Endothelial cell of umbilical vein (primary cell): ENCODE measurements at places on chromosomes 3 and 15. TPM values are rescaled to one million over a fixed set of nuclear protein-coding genes. Genes with fewer than 3 reads are reported as not detected.

GRCh38 chr3:161042023-161042501 lies 63.1 kb downstream of the B3GALNT1 start:
- DNase-seq, result peak; percentile 43
- H3K36me3 ChIP-seq, result no peaks in the 10 kb centered on the region
- H3K27me3 ChIP-seq, result no peaks in the 10 kb centered on the region
- peaks cover 3% of the 10 kb centered on the region for H3K4me1 ChIP-seq
- no peak overlapping the region for H3K4me3 ChIP-seq

Gene MYLK
- total RNA-seq, result 17.2 and 22.2 TPM in 2 replicates

- H3K4me1 ChIP-seq, result no peaks in the 10 kb centered on the region
- no peak overlapping the region for H3K27ac ChIP-seq
- no peak overlapping the region for H3K4me3 ChIP-seq
- no peaks in the 10 kb centered on the region for H3K36me3 ChIP-seq
- no peak for DNase-seq
Observed at GRCh38 chr3:30141178-30141581, 465.2 kb upstream of the TGFBR2 start.

DNA sequence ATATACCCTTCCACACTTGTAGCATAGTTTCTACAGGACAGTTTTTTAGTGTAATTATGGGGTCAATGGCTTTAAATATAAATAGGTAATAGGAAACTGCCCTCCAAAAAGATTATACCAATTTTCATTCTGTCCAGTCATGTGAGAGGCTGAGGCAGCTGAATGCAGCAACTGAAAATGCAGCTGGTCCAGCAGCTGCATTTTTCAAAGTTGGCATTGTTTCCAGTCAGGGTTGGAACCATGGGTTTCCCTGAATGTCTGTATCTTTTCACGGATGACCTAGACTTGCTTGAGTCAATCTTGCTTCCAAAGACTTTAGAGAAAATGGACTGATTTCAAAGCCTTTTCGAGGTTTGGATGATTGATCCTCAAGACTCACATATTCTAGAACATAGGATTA lies 9.9 kb upstream of the KNL1 start:
- DNase-seq, result no peak
- no peak overlapping the region for H3K4me3 ChIP-seq
- no peaks in the 10 kb centered on the region for H3K4me1 ChIP-seq
- no peak overlapping the region for H3K27ac ChIP-seq
- no peaks in the 10 kb centered on the region for H3K27me3 ChIP-seq

DNA sequence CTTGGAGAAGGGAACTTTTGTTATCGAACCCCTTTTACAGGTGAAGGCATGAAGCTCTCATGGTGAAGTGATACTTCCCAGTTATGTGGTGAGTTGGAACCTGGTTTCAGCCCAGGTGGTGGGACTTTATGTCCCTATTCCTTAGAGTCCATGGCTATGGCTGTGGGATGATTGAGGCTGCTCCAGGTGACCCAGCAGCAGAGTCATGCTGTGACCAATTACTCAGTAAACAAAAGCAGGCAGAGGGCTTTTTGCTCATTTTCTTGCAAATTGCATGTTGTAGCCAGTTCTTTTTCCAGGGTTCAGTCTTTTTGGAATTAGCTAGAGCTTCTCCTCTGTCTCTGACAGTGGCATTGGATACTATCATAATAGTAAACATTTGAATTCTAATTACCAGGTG lies 70.7 kb downstream of the CACNA2D3 start:
- H3K27me3 ChIP-seq, result no peaks in the 10 kb centered on the region
- no peaks in the 10 kb centered on the region for H3K36me3 ChIP-seq
- H3K4me1 ChIP-seq, result no peaks in the 10 kb centered on the region
- no peak overlapping the region for H3K27ac ChIP-seq

Gene MST1R
- 0.93 and 1.5 TPM in 2 replicates for total RNA-seq

DNA sequence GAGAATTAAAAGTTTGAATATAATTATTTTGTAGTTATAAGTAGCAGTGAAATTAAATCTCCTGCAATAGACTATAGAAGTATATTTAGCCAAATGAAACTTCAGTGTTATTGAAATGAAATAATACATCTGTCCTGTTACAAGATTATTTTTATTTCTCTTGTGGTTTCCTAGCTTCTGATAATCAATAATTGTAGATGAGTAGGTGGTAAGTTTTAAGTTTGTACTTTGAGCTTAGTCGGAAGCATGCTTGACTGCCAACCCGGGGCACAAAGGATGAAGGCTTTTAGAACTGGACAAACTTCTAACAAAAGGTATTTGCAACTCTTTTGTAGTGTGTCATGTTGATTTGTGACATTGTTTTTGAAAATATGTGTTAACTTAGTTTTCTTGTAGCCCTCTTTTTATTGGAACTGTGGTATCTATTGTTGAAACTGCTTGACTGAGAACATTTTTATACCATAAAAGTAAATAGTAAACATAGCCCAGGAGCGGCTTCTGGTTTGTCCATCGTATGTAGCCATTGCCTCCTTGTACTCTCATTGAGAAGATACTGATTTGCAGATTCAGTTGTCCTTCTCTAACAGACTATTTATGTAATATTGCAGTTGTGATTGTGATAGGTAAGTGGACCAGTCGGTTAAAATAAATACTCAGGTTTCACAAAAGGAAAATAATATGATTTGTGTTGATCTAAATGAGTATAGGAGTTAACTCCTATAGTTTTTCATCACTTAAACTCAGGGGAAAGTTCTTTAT lies 2.9 kb downstream of the CTNNB1 start:
- peaks cover 2% of the 10 kb centered on the region for H3K27me3 ChIP-seq
- peak overlapping the region; percentile 50 for H3K27ac ChIP-seq
- H3K36me3 ChIP-seq, result no peaks in the 10 kb centered on the region
- DNase-seq, result peak; percentile 47

DNA sequence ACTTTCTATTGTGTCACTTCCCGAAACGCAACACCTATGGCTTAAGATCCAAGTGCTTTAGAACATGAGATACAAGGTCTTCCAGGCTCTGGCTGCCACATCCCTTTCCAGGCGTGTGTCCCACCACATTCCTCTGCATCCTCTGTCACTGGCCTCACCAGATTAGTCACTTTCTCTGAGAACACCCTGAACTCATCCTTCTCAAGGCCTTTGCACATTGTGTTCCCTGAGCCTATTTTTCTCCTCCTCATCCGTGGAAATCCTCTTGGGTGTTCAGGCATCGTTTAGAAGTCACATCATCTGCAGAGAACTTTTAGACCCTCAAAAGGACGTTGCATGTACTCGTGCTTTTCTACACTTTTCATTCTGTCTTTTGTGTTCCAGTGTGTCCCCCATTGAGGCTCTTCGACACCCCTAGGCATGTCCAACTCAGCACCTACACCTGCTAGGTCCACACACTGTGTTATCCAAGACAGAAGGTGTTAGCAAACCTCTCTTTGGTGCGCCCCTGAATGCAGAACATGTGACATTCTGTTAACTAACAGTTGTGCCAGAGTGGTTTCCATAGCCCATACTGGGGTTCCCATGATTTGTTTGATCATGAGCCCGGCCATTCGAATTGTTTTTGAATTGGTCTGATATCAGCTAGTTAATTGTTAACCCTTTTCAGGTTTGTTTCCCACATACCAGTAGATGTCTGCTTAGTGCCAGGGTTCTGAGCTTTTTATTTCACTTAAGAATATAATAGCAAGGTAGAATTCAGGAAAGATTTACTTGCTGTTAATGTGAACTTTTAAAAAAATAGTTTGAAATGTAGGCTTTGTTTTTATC lies 67.2 kb downstream of the LPP start:
- no peak for DNase-seq
- H3K27me3 ChIP-seq, result no peaks in the 10 kb centered on the region
- H3K36me3 ChIP-seq, result no peaks in the 10 kb centered on the region
- no peak overlapping the region for H3K27ac ChIP-seq
- H3K4me3 ChIP-seq, result no peak overlapping the region
- no peaks in the 10 kb centered on the region for H3K4me1 ChIP-seq

GRCh38 chr15:63436341-63436740 lies 54.7 kb upstream of the CA12 start:
- H3K27ac ChIP-seq, result no peak overlapping the region
- no peak overlapping the region for H3K4me3 ChIP-seq
- H3K36me3 ChIP-seq, result no peaks in the 10 kb centered on the region
- no peaks in the 10 kb centered on the region for H3K27me3 ChIP-seq
- no peak for DNase-seq

Gene RASGRP1
- 0.38 TPM in 1 of 2 replicates, not detected in the other for total RNA-seq

DNA sequence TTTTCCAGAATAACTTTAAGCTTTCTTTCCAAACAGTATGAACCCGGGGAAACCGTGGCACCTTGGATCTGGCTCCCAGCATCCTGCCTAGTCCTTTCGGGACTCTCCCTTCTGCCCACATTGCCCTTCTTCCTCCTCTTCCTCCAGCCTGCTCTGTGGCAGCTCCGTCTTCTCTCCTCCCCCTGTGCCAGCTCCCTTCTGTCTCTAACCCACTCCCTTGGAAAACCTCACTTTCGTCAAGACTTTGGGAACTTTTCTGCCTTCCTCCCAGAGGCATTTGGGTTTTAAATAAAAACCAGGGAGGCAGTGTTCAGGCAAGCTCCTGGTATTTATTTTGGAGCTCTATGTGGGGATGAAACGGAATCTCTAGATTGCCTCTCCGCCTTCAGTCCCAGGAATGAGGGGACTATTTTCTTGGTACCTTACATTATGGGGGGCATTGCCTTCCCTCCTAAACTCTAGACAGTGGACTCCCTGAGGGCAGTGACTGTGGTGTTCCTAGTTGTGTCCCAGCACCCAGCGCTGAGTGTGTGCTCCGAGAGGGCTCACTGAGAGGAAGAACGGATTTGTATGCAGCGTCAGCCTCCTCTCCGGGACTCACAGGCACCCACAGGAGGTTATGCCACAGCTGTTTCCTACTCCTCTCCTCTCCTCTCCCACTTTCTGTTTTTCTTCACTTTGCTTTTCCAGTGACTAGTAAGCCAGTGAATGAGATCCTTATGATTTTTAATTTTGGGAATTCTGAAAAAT lies 105.4 kb upstream of the MRPS22 start:
- no peak overlapping the region for H3K4me3 ChIP-seq
- H3K27ac ChIP-seq, result no peak overlapping the region
- DNase-seq, result no peak
- no peaks in the 10 kb centered on the region for H3K27me3 ChIP-seq
- H3K4me1 ChIP-seq, result no peaks in the 10 kb centered on the region

GRCh38 chr3:42886294-42886822 lies 10.7 kb upstream of the CYP8B1 start:
- no peak overlapping the region for H3K4me3 ChIP-seq
- no peak overlapping the region for H3K27ac ChIP-seq
- no peak for DNase-seq
- peaks cover under 1% of the 10 kb centered on the region for H3K4me1 ChIP-seq

Gene P2RY14
- total RNA-seq, result not detected in 2 replicates

- no peak overlapping the region for H3K4me3 ChIP-seq
- peak overlapping the region; percentile 98 for H3K27ac ChIP-seq
- H3K36me3 ChIP-seq, result peaks cover 6% of the 10 kb centered on the region
Observed at GRCh38 chr15:41958002-41958420, 14.3 kb downstream of the EHD4 start.

- no peak for DNase-seq
- H3K4me1 ChIP-seq, result no peaks in the 10 kb centered on the region
- H3K27me3 ChIP-seq, result no peaks in the 10 kb centered on the region
Observed at GRCh38 chr15:71885390-71885789, 75.0 kb downstream of the NR2E3 start.

DNA sequence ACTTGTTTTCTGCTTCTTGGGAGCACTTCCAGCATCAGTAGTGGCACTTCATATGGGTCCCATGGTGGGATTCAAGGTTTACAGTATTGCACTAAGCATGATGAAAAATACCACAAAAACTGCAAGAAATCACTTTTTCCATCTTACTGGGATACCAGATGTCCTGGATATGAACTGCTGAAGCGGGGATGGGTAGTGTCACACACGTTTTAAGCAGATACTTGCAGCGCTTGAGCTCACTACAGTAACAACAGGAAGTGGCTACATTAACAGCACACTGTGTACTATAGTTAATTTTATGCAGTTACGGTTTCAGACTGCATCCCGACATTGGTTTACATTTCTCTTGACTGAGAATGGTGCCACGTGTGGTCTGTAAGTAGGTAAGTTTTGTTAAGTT lies 3.5 kb upstream of the ISG20 start:
- H3K4me1 ChIP-seq, result peaks cover 28% of the 10 kb centered on the region
- H3K27ac ChIP-seq, result no peak overlapping the region
- no peak for DNase-seq
- no peaks in the 10 kb centered on the region for H3K27me3 ChIP-seq
- no peak overlapping the region for H3K4me3 ChIP-seq

Gene DPH3
- 28.7 and 29.6 TPM in 2 replicates for total RNA-seq

DNA sequence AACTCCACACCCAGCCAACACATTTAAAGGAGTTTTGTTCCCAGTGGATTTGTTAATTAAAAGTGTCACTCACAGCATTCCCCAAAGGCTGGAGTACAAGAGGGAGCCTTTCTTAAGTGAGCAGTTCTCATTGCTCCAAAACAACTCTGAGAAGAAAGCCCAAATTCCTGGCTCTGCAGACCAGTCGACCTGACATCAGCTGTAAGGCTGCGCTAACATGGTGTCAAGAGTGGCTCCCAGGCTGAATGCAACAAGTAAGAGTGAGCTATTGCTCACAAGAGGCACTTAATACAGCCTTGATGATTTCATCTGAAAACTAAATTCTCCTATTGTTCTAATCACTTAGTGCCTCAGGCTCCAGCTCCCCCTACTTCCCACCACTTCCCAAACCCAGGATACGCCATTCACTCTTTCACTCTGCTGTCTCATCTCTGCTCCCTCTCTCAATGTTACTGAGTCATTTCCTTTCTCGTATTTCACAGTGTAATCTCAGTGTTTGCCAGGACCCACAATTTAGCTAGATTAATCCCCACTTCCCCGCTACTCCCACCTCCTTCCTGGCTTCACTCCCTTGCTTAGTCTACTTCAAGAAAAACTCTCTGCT lies 81.8 kb downstream of the WWTR1 start:
- no peaks in the 10 kb centered on the region for H3K27me3 ChIP-seq
- H3K36me3 ChIP-seq, result peaks cover 10% of the 10 kb centered on the region
- H3K4me1 ChIP-seq, result peaks cover 90% of the 10 kb centered on the region
- H3K4me3 ChIP-seq, result no peak overlapping the region
- peak; percentile 99 for DNase-seq

- no peak overlapping the region for H3K4me3 ChIP-seq
- H3K36me3 ChIP-seq, result no peaks in the 10 kb centered on the region
- H3K27me3 ChIP-seq, result no peaks in the 10 kb centered on the region
- H3K4me1 ChIP-seq, result peaks cover 8% of the 10 kb centered on the region
- DNase-seq, result no peak
- no peak overlapping the region for H3K27ac ChIP-seq
Observed at GRCh38 chr3:67077656-67078055, 79.5 kb downstream of the KBTBD8 start.

Gene TIGIT
- not detected in 2 replicates for total RNA-seq

GRCh38 chr3:77281721-77282120 lies 241.8 kb downstream of the ROBO2 start:
- H3K27ac ChIP-seq, result no peak overlapping the region
- no peaks in the 10 kb centered on the region for H3K27me3 ChIP-seq
- H3K36me3 ChIP-seq, result no peaks in the 10 kb centered on the region
- no peak overlapping the region for H3K4me3 ChIP-seq
